ENCODE measurements at places on chromosomes 2 and 18.
A peak's percentile ranks its signal among the peaks of the same experiment; 100 is the strongest.

GRCh38 chr2:122539311-122539710 lies 783.9 kb downstream of the TSN start:
- DNase-seq: no peak

- no peak for DNase-seq
These were observed 1.1 kb downstream of the COX5B start for GRCh38 chr2:97646977-97647376.

DNA sequence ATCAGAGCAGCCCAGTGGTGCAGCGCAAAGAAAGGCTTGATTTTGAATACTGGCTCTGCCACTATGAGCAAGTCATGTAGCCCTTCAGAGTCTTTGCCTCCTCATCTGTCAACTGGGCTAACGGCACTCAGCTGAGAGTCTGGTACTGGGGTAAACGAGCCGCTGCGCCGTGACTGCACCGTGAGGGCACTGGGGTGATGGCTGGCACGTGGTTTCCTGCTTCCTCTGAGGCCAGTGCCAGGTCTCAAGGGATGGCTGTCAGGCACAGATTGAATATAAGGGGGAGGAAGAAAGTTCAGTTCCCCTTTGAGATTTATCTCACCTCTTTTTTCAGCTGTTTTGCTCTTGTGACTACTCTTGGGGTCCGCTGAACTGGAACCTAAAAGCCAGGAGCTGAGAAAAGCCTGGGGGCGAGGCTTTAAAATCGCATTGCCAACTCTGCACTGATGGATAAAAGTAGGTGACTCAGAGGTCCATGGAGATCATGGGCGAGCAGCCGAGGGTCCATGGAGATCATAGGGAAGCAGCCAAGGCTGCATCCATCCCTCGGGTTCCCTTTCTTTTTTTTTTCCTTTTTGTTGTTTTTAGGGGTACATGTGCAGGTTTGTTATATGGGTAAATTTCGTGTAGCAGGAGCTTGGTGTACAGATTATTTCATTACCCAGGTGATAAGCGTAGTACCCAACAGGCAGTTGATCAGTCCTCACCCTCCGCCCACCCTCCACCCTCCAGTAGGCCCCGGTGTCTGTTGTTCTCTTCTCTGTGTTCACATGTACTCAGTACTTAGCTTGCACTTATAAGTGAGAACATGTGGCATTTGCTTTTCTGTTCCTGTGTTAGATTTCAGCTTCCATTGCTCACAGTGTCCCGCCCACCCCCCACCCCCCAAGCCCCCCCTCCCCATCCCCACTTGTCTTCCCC lies 114.3 kb downstream of the SPP2 start:
- no peak for DNase-seq

GRCh38 chr2:238652053-238652770 lies 195.7 kb upstream of the TWIST2 start:
- DNase-seq: no peak

- no peak for DNase-seq
These were observed 30.2 kb upstream of the LONRF2 start for GRCh38 chr2:100352521-100352920.

- no peak for DNase-seq
These were observed 568.1 kb upstream of the LINC00305 start for GRCh38 chr18:64717026-64717425.

GRCh38 chr18:41395695-41396094 lies 559.3 kb upstream of the PIK3C3 start:
- DNase-seq: peak; percentile 11

- no peak for DNase-seq
These were observed 25.7 kb upstream of the ZNF532 start for GRCh38 chr18:58838946-58839345.

DNA sequence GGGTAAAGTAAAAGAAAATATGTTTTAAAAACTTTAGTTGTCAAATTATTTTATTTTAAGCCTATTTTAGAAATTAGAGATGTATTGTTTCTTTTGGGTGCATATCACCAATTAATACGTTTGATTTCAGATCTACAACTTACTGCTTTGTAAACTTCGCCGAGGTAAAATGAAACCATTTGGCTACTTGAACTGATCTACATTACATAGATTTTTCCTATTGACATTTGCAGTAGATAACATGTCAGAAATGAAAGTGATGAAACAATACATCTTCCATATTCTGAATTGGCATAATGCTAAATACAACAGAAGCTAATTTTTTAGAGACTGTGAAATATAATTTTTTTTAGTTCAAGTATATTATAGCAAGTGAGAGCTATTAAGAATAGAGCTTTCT lies 39.5 kb downstream of the GLS start:
- no peak for DNase-seq

DNA sequence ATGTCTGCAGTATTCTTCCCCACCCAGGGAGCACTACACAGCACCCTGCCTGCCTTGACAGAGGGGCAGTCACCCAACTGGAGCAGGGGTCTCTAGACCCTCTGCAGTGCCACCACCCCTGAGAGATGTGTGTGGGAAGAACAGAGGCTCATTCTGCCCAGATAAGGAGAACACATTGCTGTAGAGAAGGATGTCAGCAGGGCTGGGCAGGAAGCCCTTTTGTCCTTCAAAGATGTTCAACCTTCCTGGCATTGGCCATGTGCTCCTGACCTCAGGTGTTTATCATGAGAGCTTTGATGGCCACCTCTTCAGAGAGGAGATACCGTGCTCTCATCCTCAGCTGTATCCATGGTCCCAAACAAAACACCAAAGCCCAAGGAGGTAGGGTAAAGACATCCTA lies 4.6 kb upstream of the TEX51 start:
- no peak for DNase-seq

- DNase-seq: no peak
These were observed 111.1 kb downstream of the CDC42EP3 start for GRCh38 chr2:37560241-37560848.

DNA sequence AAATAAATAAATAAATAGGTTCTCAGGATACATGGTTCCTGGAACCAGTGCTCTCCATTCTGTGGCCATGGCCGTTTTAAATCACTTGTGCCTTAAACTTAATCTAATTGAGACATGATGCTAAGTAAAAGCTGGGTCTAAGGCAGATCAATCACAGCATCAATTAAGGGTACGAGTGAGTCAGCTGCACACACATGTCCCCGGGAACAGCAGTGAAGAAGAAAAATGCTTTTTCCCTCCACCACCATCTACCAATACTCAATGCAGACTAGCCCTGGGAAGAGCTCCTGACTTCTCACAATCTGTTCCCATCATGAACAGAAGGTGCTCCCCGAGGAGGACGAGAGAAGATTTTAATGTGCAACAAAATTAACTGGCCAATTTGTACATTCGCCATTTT lies 6.8 kb upstream of the CHMP1B start:
- no peak for DNase-seq

DNA sequence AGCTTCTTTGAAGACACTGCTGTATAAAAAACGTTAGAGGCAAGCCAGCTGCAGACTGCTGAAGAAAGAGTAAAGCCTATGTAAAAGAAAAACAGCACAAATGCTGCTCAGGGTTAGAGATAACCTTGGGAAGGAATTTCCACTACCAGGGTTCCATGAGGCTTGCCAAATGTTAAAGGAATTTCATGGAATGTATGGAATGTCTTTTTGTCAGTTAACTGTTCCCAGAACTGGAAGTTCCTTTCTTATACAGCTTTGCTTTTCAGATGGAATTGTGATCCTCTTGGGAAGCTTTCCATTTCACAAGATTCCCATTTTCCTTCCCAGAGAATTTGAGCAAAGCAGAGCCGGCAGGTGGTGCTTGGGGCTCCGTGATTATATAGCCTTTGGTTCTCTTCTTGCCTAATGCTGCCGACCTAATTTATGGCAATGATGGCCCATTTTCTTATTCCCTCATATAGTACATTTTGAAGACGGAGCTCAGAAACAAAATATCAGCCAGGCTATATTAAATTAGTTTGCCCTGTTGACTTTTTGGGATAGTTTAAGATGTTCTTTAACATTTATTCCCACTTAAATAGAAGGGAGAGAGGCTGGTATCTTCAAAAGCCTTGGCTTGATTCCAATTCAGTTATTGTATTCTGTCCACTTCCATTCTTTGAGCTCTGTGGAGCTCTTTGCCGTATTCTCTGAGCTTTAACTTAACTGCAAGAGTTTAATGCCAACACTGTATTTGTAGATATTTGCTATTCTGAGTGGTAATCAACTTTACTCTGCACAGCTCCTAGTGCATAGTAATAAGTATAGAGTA lies 162.3 kb downstream of the PHLPP1 start:
- no peak for DNase-seq

DNA sequence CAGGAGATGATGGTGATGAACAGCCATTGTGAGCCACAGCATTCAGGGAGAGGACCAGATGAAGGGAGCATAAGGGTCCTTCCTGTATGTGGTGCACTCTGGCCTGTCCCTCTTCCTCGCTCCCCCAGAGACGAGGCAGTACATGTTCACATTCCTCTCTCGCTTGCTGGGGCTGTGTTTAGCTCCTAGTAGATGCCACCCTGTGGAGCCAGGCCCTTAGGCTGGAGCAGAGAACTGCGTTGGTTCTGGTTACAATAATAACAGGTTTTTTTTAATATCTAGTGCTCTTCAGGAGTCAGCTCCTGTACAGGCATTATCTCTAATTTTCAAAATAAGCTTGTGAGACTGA lies 171.1 kb upstream of the MYT1L start:
- DNase-seq: no peak

- no peak for DNase-seq
These were observed 114.2 kb upstream of the KLHL29 start for GRCh38 chr2:23270810-23271209.

DNA sequence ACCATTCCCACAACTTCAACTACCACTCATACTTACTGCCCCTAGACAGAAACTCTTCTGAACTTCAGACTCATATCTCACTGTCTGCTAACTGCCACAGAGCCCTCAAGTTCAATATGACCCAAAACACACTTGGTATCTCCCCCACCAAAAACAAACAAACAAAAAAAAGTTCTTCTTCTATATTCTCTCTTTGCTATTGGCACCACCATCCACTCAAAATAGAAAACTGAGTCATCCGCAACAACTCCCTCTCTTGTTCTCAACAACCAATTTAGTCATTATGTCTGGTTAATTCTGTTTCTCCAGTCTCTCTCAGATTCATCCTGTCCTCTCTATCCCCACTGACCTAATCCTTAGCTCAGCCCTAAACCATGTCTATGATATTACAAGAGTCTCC lies 7.2 kb upstream of the DCTN1 start:
- no peak for DNase-seq

- DNase-seq: no peak
These were observed 75.5 kb downstream of the KYNU start for GRCh38 chr2:142952793-142953494.

DNA sequence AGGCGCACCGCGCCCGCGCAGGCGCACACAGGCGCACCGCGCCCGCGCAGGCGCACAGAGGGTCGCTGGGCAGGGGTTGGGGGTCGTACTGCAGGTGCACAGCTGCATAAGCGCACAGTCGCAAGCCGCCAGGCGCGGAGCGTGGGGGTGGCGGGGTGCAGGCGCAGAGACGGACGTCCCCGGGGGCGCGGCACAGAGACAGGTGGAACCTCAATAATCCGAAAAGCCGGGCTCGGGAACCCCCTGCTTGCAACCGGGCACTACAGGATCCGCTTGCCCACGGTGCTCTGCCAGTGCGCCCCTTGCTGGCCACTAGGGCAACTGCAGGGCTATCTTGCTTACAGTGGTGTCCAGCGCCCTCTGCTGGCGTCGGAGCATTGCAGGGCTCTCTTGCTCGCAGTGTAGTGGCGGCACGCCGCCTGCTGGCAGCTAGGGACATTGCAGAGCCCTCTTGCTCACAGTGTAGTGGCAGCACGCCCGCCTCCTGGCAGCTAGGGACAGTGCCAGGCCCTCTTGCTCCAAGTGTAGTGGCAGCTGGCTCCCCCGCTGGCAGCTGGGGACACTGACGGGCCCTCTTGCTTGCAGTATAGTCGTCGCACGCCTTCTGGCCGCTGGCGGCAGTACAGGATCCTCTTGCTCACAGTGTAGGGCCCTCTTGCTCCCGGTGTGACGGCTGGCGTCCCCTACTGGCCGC lies 34.9 kb downstream of the FAM110C start:
- DNase-seq: no peak

DNA sequence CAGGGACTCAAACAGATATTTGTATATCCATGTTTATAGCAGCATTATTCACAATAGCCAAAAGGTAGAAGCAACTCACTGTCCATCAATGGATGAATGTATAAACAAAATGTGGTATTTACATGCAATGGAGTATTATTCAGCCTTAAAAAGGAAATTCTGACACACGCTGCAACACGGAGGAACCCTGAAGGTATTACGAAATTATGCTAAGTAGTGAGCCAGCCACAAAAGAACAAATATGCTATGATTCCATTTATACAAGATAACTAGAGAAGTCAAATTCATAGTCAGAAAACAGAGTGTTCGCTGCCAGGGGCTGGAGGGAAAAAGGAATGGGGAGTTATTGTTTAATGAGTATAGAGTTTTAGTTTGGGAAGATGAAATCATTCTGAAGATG lies 61.0 kb upstream of the CDKL4 start:
- no peak for DNase-seq

- DNase-seq: no peak
These were observed 83.4 kb upstream of the ZEB2 start for GRCh38 chr2:144603334-144603733.

DNA sequence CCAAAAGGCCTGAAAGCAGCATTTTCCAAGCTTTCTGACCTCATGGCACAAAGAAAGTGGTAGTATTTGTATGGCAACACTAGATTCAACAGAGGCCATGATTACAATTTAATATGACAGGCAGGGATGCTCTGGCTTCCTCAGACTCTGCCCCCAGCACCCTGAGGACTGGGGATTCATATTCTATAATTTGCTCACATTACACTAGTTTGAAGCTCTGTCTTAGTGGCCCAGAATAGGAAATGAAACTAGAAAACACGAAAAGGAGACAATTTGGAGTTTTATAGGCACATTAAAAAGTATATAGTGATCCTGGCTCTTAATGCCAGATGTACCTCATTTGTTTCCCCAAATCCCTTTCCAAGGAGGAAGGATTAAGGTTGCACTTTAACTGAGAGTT lies 173.0 kb upstream of the STK17B start:
- no peak for DNase-seq

DNA sequence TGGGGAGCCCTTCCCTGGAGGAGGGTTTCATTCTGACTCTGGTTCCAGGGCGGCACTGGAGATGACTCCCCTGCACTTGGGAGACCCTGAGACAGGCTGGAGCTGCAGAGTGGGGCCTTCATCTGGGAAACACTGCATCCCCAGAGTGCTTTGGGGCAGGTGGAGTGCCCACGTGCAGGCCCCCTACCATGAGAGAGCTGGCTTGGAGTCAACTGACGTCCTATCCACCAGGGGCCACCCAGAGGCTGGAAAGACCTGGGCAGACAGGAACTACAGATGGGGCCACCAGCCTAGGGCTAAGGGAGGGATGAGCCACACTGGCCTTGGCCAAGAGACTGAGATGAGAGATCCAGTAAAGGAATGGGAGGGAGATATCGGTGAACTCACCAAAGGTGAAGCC lies 153.8 kb downstream of the ASB1 start:
- no peak for DNase-seq

DNA sequence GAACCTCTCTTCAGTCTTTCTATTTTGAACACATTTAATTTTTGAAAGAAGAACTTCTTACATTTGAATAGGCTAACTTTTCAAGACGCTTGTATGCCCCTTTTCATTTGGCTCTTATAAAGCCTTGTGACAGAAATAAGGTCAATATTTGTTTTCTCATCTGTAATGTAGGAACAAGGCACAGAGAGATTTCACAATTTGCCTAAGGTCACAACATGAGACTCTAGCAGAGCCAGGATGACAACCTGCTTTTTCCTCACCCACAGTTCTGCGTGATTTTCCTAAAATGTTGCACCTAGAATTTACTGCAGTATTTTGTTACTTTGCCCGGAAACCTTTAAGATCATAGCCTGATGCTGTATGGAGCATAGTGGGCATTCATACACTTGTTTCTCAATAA lies 67.4 kb downstream of the TXNL1 start:
- DNase-seq: no peak

- no peak for DNase-seq
These were observed 14.2 kb upstream of the CXCR4 start for GRCh38 chr2:136131961-136132824.

Data from NCI-H187 treated with DMSO at 0.1 percent for 48 hours (cell line).